ENCODE measurements at places on chromosomes 12 and 14.

GRCh38 chr12:75986001-75986746 is 45.4 kb downstream of the PHLDA1 start:
- DNase-seq: no peak

DNA sequence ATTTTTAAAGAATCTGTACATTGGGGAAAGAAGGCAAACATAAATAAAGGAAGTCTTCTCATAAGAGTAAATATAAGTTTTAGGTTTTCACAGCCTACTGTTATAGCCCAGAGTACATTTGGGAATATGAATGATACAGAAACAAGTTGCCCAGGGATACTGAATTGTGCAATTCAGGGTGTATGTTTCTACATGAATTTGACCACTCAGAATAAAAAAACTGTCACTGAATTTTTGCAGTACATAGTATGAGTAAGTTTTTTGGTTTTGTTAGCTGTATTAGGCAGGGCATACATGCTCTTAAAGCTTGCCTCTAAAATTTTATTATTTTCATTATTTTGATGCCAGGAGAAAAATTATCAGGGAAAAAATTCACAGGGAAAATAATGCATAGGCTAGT is 6.6 kb upstream of the PCNX4 start:
- no peak for DNase-seq

DNA sequence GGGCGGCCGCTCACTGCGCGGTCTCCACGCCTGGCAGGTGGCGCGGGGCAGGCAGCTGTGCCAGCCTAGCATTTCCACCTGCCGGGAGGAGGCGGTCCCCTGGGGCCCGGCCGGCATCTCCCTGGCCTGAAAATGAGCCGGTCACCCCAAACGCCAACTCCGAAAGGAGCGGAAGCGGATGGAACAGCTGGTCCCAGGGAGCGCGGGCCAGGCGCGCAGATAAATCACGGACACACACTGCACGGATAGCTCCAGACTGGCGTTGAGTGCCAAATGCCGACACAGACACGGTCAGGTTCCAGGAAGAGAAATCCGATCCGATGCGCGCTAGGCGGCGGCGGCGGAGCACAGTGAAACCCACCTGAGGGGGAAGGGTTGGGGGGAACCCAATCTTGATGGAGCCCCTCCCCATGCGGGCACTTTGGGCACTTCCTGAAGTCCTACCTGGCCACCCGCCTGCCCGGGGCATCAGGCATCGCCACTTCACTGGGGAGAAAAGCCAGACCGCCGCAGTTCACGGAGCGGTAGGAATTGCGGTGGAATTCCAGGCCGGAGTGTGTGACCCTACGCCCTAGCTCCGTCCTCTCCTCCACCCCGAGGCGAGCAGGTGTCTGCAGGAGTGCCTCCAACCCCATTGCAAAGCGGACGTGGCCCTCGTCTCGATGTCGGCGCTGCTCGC is 624 bp upstream of the PLEKHD1 start:
- no peak for DNase-seq

DNA sequence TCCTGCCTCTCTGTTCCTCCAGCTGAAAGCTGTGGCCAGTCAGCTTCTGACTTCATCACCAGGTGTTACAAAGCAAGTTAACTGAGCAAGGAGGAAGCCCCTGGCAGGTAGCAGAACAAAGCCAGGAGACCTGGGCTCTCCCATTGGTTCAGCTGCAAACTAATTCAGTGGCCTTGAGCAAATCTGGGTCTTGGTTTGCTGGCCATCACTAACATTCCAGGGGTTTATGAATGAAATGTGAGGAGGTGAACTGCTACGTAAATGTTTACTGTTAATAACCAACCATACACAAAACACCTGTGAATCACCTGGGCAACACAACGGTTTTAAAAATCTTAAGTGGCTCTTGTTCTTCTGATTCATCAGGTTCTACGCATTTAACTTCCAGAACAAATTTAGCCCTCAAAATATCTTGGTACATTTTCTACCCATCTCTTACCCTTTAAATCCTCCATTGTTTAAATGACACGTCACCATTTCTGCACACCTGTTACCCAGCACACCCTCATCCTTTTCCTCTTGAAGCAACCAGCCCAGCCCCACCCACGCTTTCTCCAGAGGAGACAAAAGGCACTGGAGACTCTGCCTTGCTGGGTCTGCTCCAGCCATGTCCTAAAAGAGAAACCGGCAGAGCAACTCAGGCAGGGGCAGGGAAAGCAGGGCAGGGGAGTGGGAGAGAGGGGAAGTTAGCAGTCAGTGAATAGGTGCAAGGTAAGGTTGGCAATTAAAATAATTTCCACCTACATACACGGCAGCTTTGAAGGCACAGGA is 49.3 kb upstream of the TSPAN11 start:
- DNase-seq: no peak

DNA sequence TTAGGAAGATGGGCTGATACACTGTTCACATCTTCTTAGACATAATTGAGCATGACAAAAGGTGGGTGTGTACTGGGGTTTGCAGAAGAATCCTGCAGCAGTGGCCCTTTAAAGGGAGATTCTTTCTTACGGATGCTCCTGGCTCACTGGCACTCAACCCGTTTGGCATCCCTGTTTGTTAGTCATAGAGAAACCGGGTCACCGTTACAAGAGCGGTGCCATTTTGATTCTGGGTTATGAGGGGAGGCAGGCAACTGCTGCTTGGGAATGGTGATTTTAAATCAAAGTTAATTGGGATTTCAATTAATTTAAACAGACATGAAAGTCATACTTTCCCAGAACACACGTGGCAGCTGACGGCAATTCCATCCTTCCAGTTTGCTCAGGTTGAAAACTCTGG is 245.8 kb downstream of the AACS start:
- no peak for DNase-seq

DNA sequence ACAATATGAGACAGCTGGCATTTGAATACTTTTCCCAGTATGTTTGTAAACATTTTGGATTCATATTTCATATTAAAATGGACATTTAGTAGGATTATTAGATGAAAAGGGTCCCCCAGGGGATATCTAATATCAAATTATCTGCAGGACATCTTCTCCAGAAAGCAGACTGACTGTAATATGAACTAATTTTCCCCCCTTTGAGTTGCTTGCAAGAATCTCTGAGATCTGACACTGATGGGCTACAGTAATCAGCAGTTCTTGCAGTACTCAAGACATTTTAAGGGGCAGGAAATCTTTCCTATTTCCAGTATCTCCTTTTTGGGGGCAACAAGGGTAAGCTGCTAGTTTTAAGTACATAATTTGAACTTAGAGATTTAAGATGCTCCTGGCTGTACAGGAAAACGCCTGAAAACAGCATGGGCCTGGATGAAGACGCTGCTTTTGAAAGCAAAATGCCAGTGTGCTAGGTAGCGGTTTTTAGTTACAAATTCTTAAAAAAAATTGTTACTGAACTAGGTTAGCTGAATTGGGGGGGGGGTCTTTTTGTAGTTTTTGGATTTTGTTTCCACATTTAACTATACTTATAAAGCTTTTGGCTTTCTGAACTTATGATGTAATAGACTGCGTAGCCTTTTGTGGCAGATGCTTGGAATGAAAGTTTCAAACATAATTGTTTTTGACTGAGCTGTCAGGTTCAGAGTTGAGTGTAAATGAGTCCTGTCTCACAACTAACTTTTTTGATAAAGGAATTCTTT is 2.2 kb downstream of the FRMD6 start:
- no peak for DNase-seq

DNA sequence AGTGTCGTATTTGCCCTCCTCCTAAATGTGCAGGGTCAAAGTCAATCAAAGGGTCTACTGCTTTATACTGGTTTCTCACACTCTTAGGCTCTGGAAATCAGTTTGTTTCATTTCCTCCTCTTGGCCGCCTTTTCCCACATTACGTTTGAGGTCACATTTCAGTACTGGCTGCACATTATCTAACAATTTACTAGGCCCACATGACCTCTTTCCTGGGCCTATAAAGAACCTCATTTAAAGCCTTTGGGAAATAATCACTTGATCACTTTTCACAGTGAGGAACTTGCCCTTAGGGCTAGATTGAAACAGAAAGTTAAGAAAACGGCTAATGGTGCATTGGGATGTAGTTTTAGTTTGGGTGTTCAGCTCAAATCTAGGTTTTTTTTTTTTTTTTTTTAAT is 497.5 kb downstream of the RERGL start:
- DNase-seq: no peak

- DNase-seq: no peak
These were observed at the start of gene GDF3 for GRCh38 chr12:7695566-7696197. TSS of gene GDF3 (minus strand) at chr12:7695775. CDS start at chr12:7695728, 47 bp downstream.

- no peak for DNase-seq
These were observed 16.0 kb upstream of the AQP2 start for GRCh38 chr12:49934505-49934904.

DNA sequence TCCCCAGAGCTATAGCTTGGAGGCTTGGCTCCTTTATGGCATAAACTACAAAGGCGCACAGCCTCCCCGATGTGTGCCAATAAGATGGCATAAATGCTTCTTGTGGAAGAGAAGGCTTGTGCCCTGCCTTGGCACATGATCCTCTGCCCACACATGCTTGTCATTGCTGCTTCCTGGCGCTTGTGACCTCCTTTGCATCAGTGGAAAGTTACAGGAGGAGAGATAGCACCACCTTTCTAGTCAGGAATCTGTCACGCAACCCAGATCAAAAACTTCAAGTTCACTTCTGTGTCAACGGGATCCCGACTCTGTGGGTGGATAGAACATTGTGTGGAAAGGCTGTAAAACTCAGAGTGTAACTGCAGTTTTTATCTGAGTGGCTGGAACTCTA is 183.8 kb upstream of the HIF1A start:
- no peak for DNase-seq

DNA sequence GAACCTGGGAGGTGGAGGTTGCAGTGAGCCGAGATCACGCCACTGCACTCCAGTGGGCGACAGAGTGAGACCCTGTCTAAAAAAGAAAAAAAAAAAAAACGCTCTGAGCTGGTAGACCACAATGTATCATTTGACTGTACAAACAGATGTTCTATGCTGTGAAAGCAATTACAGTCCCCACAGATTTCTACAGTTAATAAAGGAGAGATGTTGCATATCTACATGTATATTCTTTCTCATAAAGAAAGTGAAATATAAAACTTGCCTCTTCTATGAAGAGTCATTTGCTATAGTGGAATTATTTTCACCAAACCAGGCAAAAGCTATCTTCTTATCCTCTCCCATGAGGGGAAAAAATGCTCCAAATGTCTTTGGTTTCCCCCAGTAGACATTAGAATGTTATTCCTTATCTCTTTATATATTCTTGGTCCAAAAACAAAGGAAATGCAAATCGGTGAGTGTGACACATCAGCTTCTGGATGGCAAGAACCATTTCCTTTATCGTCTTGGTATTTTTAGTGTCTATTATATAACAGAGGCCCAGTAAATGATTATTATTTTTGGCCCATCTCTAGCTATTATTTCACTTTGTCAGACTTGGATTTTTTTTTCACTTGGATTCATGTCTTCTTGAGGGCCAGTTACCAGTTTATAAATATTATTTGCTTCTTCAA is 230.4 kb downstream of the SSPN start:
- DNase-seq: no peak

DNA sequence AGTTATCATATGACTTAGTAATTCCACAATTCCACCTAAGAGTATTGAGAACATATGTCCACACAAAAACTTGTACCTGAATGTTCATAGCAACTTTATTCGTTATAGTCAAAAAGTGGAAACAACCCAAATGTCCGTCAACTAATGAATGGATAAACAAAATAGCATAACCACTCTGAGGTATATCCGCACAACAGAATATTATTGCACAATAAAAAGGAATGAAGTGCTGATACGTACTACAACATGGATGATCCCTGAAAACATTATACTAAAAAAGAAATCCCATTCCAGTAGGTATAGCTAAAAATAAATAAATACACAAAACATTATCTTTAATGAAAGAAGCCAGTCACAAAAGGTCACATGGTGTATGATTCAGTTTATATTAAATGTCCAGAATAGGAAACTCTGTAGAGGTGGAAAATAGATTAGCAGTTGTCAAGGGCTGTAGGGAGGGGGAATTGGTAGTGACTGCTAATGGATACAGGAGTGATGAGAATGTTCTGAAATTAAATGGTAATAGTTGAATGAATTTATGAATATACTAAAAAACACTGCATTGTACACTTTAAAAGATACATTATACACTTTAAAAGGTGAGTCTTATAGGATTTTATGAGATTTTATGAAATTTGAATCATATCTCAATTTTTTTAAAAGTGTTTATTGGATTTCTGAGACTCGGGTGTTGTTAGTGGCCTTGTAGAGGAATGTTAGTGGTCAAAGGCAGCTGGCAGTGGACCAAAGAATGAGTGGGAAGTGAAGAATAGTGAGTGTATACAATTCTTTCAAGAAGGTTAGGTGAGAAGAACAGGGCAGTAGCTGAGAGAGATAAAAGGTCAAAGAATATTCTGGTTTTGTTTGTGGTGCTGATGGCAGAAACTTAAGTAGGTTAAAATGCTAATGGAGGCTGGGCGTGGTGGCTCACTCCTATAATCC is 36.3 kb upstream of the BAZ1A start:
- no peak for DNase-seq

GRCh38 chr14:102421411-102422057 is 58.8 kb downstream of the TECPR2 start:
- DNase-seq: no peak

GRCh38 chr12:52917800-52918199 is 12.9 kb upstream of the KRT8 start:
- no peak for DNase-seq

- DNase-seq: no peak
These were observed 58.9 kb downstream of the DHRS2 start for GRCh38 chr14:23694949-23695663.

DNA sequence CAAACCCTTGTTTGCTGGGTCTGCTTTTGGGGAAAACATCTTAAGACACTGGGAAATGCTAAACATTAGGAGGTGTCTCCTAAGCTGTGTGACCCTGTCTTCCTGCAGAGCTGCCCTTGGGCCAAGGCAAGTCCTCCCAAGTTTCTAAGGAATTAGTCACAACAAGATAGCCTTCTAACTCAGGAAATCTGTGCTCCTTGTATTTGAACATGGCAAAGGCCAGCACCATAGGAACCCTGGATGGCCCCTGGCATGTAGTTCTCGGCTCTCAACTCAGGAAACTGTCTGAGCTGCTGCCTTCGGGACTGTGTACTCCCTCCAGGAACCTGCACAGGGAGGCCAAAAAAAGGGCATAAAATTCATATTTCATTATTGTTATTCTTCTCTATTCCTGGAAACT is 37.6 kb upstream of the LTBP2 start:
- DNase-seq: no peak

DNA sequence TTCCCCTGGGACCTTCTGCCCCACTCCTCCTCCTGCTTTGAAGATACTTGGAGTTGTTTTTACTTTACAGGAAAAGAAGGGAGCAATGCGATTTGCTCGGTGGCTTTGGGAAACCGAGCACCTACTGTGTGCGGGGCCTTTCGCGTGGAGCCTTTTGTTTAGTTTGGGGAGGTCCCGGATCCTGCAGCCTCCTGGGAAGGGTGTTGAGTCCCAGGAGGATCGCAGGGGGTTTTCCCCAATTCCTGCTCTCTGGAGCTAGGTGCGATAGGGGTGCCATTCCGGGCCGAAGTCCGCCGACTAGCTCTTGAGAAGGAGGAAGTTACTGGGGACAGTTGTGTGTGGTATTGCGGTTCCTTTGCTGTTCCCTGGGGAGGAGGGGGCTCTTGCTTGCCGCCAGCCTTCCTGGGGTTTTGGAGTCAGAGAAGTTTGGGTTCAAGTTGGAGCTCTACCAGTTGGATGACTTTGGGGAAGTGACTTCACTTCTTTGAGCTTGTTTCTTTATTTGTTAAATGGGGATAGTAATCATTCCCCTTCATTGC is 1.1 kb downstream of the BRI3BP start:
- no peak for DNase-seq
